ENCODE measurements at places on chromosomes 12 and 14.

DNA sequence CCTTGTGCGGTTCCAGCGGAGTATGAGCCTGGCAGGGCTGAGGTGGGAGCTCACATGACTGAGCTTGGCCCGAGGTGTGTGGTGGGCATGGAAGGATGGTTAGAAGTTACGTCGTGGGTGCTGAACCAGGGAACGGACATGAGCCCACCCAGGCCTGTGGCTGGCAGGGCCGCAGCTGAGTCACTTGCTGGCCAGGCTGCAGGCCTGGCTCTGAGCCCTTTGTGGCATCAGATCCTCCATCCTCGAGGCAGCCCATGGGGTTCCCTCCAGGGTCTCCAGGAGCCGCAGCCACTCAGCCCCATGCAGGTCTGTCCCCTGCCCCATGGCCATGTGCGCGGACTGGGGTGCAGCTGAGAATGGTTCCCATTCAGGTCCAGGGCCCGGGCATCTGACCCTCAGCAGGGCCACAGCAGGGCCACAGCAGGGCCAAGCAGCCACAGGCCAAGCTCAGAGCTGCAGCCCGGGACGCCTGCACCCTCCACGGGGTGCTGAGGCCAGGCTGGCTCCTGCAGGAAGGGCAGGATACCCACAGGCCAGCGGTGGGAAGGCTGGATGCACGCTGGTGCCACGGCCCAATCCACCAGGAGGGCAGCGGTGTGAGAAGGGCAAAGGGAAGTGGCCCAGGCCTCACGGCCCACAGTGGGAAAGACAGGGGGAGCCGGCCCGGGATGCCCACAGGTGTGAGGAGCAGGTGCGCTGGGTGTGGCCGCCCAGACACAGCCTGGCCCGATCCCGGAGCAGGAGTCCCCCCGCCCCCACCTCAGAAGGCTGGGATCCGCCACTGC, 26.3 kb upstream of the ULK1 start:
- no peak for DNase-seq

DNA sequence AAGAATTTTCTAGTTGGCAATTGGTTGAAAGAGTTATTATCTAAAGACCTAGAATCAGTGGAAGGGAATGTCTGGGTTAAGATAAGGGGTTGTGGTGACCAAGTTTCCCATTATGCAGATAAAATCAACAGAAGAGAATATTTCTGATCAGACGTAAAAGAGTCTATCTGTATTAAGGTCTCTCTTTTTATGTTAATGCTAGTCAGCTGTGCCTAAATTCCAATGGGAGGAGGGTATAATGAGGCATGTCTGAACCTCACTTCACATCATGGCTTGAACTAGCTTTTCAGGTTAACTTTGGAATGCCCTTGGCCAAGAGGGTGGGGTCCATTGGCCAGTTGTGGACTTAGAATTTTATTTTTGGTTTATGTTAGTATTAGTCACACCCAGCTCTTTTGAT, 34.3 kb upstream of the CHST11 start:
- no peak for DNase-seq

GRCh38 chr12:111309584-111309983, 59.3 kb downstream of the PHETA1 start:
- DNase-seq: no peak

DNA sequence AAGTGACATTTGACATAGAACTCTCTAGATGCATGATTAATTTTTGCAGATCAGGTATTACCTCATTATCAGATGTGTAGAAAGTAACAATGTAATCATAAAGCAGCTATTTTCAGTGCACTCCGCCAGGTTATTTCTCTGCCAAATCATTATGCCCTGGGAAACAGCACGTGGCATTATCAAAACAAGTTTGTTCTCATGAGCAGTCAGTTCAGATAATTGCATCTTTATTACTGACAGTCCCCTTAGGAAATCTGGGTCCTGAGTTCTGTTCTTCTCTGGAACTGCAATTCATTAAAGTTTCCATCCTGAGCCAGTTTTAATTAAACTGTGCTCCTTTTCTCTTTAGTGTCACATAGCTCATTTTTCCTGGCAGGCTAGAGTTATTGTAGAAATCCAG, 94.7 kb upstream of the KRR1 start:
- DNase-seq: no peak

- no peak for DNase-seq
Measured at GRCh38 chr12:4135919-4136605, 137.5 kb upstream of the CCND2 start.

DNA sequence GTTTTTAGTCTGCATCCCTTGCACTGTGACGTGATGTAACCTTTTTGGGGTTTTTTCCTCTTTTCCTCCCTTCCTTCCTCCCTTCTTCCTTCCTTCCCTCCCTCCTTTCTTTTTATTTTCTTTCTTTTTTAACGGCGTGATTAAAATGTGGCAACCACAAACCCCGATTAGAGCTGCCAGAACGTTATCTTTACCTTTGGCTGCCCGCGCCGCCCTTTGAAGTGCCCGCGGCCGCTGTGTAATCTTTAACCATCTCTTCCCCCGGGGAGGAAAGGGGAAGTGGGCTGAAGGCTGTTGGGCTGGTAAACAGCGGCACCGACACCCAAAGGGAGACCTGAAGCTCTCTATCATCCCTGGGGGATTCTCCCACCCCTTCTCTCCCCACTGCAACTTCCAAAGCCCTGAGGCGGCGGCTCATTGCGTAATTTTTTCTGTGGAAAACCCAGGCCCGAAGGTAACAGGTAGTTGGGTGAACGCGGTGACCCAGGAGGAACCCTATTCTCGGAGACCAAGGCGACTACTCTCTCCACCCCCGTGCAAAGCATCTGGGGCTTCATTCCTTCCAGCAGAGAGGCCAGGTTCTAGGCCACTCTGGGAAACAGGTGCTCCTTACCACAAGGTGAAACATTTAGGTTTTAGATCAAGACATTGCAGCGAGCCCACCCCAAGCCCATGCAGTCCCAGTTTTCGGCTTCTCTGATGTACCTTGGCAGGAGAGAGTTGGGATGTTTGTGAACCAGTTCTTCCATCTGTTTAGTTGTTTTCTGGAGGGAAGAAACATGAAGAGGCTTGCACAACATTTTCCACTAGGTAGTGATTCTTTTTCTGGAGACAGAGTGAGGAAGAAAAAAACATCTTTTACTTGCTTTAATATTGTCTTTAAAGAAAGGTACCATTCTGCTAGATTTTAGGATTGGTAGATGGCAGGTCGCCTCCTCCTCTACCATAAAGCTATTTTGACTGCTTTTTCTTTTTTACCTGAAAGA, 1.5 kb downstream of the LGR5 start:
- DNase-seq: no peak

DNA sequence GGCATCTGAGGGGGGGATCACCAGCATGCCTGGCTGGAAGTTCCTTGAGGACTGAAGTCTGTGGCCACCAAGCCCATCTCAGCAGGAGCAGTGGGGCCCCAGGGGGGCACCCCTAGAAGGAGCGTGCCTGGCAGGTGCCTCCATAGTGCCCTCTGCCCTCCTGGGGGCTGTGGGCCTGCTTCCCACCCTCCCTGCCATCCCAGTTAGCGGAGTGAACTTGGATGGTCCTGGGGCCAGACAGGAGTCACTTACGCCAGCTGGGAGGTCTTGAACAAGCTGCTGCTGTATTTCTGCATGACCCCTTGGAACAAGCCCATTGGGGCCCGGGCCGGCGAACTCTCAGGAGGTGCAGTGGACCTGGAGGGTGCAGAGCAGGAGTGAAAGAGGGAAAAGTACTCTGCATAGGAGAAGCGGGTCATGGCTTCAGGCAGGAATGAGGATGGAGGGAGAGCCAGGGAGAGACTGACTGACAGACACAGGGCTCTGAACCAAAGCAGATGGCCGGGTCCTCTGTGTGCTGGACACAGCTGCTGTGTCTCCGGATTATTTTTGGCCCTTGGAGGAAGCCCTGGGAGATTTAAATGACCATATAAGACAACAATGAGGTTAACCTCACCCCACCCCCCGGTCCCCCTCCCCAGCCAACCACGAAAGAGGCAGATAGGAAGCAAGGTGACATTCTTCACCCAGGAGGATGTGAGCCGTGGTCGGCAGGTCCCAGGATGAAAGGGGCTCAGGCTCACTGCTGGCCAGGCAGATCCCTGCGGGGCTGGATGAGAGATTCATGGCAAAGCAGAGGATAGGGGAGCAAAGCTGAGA, 19.6 kb downstream of the ASB2 start:
- DNase-seq: no peak

- no peak for DNase-seq
Measured at GRCh38 chr14:61257469-61258057, 23.6 kb downstream of the TMEM30B start.

Data from stimulated activated CD8-positive, alpha-beta memory T cell treated with anti-CD3 and anti-CD28 coated beads, Interleukin-15, amount 100 ng/mL, for 24 hours (primary cell).